Spleen (tissue), 13 donors: ENCODE measurements at places on chromosomes 11 and 22. TPM values are rescaled to one million over a fixed set of nuclear protein-coding genes. Genes with fewer than 3 reads are reported as not detected.

PGA5 gene
- 0.51 TPM for polyA plus RNA-seq

CHADL gene
- 0.96 TPM for polyA plus RNA-seq

GUCY1A2 gene
- polyA plus RNA-seq, result 0.99 TPM

OVCH2 gene
- not detected for polyA plus RNA-seq

XRCC6 gene
- polyA plus RNA-seq, result 93.6 TPM

GRAMD1B gene
- 2.4 TPM for polyA plus RNA-seq

BCR gene
- polyA plus RNA-seq, result 21.9 TPM

OR8B2 gene
- polyA plus RNA-seq, result not detected
